ENCODE measurements at places on chromosomes 7 and 10.

DNA sequence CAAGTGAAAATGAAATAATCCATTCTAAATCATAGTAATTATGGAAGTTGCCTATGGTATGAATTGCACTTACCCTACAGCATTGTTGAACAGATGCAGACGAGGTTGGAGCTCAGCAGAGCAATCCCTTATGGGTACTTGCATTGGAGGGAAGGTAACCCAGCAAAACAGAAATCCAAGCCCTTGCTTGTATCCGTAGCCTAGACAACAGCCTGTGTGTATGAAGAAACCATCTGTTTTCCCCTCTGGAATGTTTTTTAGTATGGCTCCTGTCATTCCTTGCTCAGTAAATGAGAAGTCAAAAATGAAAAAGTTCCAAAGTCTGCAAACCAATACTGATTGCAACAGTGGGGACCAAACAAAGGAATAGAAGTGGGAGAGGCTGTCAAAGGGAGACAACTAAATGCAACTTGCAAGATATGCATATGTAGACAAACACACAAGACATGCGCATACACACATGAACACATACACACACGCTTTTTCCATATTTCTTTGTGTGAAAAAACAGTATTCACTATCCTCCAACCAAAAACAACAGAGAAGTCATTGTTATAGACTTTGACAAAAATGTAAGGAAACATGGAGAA, 260.8 kb downstream of the DYNC1I1 start:
- no peak for DNase-seq

DNA sequence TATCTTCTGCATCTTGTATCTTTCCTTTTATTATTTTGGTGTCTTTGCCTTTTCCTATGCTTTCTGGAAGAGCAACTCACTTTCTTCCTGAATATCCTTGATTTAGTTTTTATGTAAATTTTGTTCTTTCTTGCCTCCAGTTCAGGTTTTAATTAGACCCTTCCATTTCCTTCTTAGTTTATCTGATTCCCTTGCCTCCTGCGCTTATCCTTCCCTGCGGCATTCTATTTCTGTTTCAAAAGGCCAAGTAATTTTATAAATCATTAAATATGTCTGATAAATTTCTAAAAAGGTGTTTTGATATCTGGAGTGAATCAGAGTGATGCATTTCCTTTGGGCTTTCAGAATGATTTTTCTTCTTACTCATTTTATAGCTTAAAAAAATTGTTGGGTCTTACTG, 167.7 kb upstream of the WDR11 start:
- no peak for DNase-seq

GRCh38 chr7:159205833-159206232, 61.2 kb upstream of the VIPR2 start:
- DNase-seq: no peak

GRCh38 chr10:113732966-113733365, 18.5 kb upstream of the PLEKHS1 start:
- DNase-seq: no peak

DNA sequence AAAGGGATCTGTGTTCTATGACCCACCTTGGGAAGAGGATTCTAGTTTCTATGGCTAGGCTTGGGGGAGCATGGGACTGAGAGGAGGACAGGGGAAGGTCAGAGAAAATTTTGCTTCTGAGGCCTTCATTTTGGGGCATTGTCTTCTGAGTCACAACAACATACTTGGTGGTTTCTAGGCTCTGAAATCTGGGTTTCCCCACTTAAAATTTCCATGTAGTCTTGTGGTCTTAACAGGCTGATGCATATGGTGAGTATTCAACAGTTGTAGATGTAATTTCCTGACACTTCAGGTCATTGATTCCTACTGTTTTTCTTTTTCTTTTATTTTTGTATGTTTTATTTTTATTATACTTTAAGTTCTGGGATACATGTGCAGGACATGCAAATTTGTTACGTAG, 88.5 kb downstream of the ANKRD7 start:
- no peak for DNase-seq

GRCh38 chr10:69634759-69635425, 4.8 kb downstream of the FAM241B start:
- no peak for DNase-seq

- DNase-seq: no peak
Measured at GRCh38 chr10:55048830-55049498, 247.9 kb upstream of the PCDH15 start.

DNA sequence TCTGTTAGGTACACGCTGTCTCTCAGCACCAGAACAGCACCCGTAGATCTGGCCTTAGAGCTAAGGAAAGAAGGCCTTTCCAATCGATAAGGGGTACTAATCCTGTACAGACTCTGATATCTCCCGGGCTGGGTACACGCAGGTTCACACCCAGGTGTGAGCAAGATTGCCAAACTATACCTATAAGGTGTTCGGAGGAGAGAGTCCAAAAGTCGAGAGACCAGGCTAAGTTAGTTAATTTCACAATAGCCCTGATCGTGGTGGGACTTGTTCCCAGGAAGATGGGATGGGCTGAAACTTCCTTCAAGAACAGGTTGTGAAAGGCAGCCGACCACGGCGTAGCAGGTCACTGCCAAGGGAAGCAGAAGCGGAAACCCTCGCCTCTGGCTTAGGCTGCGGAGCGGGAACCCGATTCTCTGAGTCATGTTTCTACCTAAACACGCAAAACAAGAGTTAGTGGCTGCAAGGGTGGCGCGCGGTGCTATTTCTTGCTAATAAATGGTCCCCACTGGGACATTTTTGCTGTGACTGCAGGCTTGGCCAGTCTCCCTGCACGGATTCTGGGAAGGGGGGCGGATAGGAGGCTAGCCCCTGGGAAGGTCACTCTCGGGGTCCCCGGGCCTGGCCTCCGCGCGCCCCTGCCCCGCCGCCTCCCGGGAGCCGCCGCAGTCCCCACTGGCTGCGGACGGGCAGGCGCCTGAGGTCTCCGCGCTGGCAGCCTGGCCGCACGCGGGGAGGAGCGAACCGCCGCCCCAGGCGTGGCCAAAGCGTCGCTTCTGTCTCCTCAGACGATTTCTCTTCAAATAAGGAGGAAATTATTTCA, 75.4 kb upstream of the PDSS1 start:
- no peak for DNase-seq

DNA sequence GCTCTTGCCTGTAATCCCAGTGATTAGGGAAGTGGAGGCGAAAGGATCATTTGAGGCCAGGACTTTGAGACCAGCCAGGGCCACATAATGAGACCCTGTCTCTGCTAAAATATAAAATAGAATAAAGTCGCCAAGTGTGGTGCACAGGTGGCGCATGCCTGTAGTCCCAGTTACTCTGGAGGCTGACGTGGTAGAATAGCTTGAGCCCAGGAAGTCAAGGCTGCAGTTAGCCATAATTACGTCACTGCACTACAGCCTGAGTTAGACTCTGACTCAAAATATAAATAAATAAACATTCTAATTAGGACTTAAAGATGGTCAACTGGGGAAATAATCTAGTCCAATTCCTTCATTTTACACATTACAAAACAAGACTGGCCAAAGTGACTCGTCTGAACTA, 768 bp downstream of the CHCHD2 start:
- peak; percentile 50 for DNase-seq

DNA sequence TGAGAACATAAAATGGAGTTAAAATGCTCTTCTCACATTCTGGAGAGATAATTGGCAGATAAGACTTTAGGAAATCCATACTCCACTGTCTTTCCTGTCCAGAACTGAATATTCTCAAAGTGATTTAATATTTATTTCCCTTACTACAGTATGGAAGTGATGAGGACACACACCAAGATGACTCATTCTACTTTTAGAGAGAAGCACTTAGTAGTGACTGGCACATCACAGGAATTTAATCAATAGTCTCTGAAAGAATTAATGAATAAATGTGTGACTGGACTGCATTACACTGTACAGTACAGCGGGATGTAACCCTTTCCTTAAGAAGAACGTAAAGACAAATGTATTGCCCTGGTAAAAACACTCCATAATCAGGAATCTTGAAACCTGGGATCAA, 116.7 kb downstream of the SEMA3E start:
- DNase-seq: no peak

Data from epithelial cell of proximal tubule (primary cell).